ENCODE measurements at places on chromosomes 12 and 14.

- DNase-seq: no peak
Observed at GRCh38 chr14:82642425-82642824, 1108.8 kb upstream of the SEL1L start.

DNA sequence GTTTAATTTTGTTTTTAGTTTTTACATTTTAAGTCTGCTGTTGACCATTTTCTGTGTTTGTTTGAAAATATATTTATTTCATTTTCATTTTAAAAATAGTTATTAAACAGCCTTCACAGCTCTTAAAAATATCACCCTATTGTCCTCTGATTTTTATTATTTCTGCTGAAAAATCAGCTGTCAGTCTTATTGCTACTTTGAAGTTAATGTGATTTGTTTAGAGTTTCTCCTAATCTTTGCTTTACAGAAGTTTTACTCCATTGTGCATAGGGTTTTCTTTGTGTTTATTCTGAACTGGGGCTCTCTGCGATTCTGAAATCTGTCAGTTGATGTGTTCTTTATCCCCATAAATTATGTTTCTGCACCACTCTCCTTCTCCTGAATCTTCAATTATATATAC lies 486.3 kb downstream of the SOX5 start:
- no peak for DNase-seq

DNA sequence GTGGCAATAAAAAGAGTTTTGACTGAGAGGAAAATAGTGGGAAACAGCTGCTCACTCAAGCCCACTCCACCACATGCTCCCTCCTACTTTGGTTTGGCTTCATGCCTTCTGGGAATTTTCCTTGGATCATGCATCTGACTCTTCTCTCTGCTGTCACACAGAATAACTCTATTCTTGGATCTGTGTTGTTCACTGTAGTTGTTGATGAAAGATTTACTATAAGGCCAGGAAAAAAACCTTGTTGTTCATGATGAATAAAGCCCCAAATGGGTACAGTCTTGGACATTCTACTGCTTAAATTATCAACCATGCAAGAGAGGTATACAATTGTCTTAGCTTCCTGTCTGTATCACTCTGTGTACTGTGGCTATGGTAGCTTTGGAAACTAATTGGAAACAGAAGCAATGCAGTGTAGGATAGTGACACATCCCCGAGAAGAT lies 70.5 kb downstream of the TMX1 start:
- DNase-seq: no peak

- DNase-seq: no peak
Observed at GRCh38 chr12:132151766-132152410, 7.6 kb downstream of the NOC4L start.

- no peak for DNase-seq
Observed at GRCh38 chr14:39276005-39276404, 42.3 kb downstream of the MIA2 start.

DNA sequence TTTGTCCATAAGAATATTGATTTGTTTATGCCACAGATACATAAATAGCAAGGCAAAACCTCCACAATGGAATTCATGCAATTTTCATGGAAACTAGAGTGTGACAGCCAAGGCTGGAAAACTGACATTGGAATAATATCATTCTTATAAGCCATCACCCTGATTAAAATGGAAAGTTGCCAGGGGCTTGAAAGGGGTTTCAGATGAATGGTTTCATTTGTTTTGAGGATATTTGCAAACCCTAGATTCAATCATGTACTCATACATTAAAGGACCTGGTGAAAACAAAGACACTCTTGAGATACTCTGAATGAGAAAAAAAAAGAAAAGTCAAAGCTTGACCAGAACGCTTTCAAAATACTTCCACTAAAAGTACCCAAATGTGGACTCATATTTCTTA lies 205.7 kb downstream of the DIO2 start:
- no peak for DNase-seq

DNA sequence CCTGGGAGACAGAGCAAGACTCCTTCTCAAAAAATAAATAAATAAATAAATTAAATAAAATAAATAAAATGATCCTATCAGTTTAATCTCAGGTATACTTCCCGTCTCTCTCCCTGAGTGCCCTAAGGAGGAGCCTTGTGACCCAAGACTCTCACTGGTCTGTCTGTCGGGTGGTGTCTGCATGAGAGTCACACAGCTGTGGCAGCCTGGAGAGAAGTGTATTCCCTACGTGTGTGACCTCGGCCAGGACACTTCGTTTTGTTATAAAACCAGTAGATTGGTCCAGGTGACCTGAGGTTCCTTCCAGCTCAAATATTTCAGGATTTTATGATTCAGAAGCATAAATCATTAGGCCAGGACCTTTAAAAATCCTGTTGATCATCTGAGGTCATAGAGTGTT lies 4.8 kb downstream of the SYNE3 start:
- no peak for DNase-seq

- no peak for DNase-seq
Observed at GRCh38 chr14:24095271-24096068, 1.4 kb downstream of the PCK2 start.

GRCh38 chr12:100020370-100020769 lies 35.6 kb upstream of the ANKS1B start:
- no peak for DNase-seq

- DNase-seq: no peak
Observed at GRCh38 chr14:34785223-34786006, 71.0 kb upstream of the CFL2 start.

- DNase-seq: no peak
Observed at GRCh38 chr14:65444230-65444629, 31.7 kb downstream of the FUT8 start.

- no peak for DNase-seq
Observed at GRCh38 chr14:89292579-89293313, 124.3 kb downstream of the FOXN3 start.

GRCh38 chr14:71460091-71460490 lies 472.1 kb upstream of the RGS6 start:
- no peak for DNase-seq

DNA sequence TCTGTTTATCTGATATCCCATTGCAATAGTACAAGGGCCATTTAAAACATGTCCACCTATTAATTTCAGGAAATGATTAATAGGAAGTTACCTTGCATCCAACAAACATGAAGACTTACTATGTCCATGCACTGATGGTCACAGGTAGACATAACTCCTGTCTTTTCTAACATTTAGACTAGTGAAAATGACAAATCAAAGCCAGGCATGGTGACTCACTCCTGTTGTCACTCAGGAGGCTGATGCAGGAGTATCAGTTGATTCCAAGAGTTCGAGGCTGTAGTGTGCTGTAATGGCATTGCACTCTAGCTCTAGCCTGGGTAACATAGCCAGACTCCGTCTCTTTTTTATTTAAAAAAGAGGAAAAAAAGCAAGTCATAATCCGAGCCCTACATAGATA lies 14.8 kb downstream of the HSP90B1 start:
- DNase-seq: no peak

DNA sequence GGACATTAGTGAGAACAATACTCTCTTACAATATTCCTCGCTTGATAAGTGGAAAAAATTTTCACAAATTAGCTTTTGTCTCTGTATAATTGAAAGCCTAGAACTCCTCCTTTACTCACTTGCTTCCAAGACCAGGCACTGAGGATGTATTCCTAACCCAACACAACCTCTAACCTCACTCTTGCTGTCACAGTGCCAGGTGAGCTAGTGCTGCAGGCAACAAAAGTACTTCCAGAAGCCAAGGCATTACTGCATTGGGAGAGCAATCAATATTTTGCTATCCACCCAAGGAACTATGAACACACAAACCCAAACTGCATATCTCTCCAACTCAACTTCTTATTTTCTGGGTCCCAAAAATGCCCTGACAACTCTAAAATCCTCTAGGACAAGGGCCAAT lies 1081.0 kb downstream of the VRK1 start:
- DNase-seq: no peak
